ENCODE measurements at places on chromosomes 11 and 22.

DNA sequence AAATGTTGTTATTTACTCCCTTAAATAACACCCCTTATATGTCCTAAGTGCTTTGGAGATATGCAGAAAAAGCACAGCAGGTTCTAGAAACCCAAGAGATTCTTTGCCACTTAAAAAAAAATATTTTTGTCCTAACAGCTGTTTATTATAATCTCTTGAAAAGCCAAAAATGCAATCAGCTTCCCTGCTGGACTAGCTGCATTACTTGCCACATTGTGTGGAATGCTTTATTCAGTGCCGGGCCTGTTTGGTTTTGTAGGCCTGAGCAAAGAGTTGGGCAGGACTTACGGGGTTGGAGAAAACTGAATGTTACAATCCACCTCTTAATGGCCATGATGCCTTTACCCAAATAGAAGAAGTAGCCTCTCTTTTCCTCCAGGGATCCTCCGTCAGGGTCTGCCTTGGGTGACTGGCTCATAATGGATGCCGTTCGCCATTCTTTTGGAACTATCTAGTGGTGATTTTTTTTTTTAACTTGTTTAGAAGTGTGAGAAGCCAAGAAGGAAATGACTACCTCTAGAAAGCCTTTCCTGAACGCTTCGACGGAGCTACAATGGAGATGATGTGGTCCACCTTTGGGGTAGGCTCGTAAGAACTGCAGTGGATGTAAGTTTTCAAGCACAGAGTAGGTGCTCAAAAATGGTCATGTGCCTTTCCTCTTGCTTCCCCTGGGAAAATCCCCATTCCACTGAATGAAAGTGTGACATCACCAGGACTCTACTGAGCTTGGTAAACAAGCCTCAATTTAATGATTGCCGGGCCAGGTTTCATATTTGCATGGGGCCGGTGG lies 241.3 kb upstream of the NCAM1 start:
- no peak for DNase-seq
- H3K36me3 ChIP-seq, result no peaks in the 10 kb centered on the region
- peaks cover 23% of the 10 kb centered on the region for H3K27me3 ChIP-seq
- no peak overlapping the region for H3K27ac ChIP-seq
- H3K4me1 ChIP-seq, result no peaks in the 10 kb centered on the region
- no peak overlapping the region for H3K4me3 ChIP-seq

- H3K4me3 ChIP-seq, result no peak overlapping the region
- H3K27ac ChIP-seq, result no peak overlapping the region
- peaks cover 18% of the 10 kb centered on the region for H3K27me3 ChIP-seq
- H3K36me3 ChIP-seq, result no peaks in the 10 kb centered on the region
- DNase-seq, result no peak
Measured at GRCh38 chr22:32661737-32662586, 139.5 kb upstream of the TIMP3 start.

GRCh38 chr11:112694813-112695212 lies 266.4 kb upstream of the NCAM1 start:
- H3K4me1 ChIP-seq, result no peaks in the 10 kb centered on the region
- no peaks in the 10 kb centered on the region for H3K36me3 ChIP-seq
- H3K27me3 ChIP-seq, result peaks cover 3% of the 10 kb centered on the region
- H3K4me3 ChIP-seq, result no peak overlapping the region
- H3K27ac ChIP-seq, result no peak overlapping the region

- no peak for DNase-seq
- no peaks in the 10 kb centered on the region for H3K27me3 ChIP-seq
- no peak overlapping the region for H3K4me3 ChIP-seq
- H3K36me3 ChIP-seq, result peaks cover 2% of the 10 kb centered on the region
Measured at GRCh38 chr11:110311783-110312579, 15.6 kb upstream of the RDX start.

- DNase-seq, result peak; percentile 49
- no peaks in the 10 kb centered on the region for H3K36me3 ChIP-seq
- H3K27me3 ChIP-seq, result peaks cover 52% of the 10 kb centered on the region
- peaks cover 9% of the 10 kb centered on the region for H3K4me1 ChIP-seq
Measured at GRCh38 chr11:69918938-69919650, 99.9 kb upstream of the FGF3 start.

- no peak overlapping the region for H3K27ac ChIP-seq
- no peak overlapping the region for H3K4me3 ChIP-seq
- H3K27me3 ChIP-seq, result peaks cover 25% of the 10 kb centered on the region
- no peaks in the 10 kb centered on the region for H3K36me3 ChIP-seq
- no peaks in the 10 kb centered on the region for H3K4me1 ChIP-seq
Measured at GRCh38 chr11:19674836-19675235, 37.8 kb upstream of the NAV2 start.

- peaks cover 9% of the 10 kb centered on the region for H3K4me1 ChIP-seq
- H3K36me3 ChIP-seq, result peaks cover 3% of the 10 kb centered on the region
- DNase-seq, result no peak
- H3K27me3 ChIP-seq, result peaks cover 39% of the 10 kb centered on the region
- no peak overlapping the region for H3K27ac ChIP-seq
Measured at GRCh38 chr11:120224972-120225909, 14.4 kb downstream of the OAF start.

GRCh38 chr11:6269994-6270393 lies 10.4 kb downstream of the CCKBR start:
- no peaks in the 10 kb centered on the region for H3K4me1 ChIP-seq
- H3K27me3 ChIP-seq, result peaks cover 38% of the 10 kb centered on the region
- H3K4me3 ChIP-seq, result no peak overlapping the region
- DNase-seq, result no peak
- H3K27ac ChIP-seq, result no peak overlapping the region

GRCh38 chr11:10518891-10519290 lies 22.1 kb downstream of the RNF141 start:
- no peak overlapping the region for H3K4me3 ChIP-seq
- peaks cover 16% of the 10 kb centered on the region for H3K36me3 ChIP-seq
- no peaks in the 10 kb centered on the region for H3K27me3 ChIP-seq
- DNase-seq, result no peak
- no peak overlapping the region for H3K27ac ChIP-seq
- no peaks in the 10 kb centered on the region for H3K4me1 ChIP-seq

DNA sequence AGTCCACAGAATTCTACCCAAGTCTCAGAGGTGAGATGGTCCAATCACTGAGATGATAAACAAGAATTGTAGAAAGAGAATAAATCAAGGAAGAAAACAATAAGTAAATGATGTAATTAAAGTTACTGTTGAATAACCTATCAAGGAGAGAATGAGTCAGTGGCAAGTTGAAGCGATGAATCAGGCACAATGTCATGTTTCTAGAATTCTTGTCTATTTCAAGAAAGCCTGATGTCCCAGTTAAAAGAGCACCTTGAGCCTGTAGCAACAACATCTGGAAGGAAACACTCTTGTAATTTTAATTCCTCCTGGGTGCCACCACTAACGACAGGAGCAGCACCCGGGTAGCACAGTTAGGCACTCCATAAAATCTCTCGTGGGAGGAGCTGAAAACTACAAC lies 67.9 kb upstream of the SLC35C1 start:
- H3K4me1 ChIP-seq, result no peaks in the 10 kb centered on the region
- no peak overlapping the region for H3K4me3 ChIP-seq
- peaks cover 46% of the 10 kb centered on the region for H3K27me3 ChIP-seq
- no peak for DNase-seq

Measured in central memory CD8-positive, alpha-beta T cell (primary cell).